Upper lobe of right lung (tissue), 1 donor: ENCODE measurements at places on chromosomes 16 and 17. TPM values are rescaled to one million over a fixed set of nuclear protein-coding genes. Genes with fewer than 3 reads are reported as not detected.

DNA sequence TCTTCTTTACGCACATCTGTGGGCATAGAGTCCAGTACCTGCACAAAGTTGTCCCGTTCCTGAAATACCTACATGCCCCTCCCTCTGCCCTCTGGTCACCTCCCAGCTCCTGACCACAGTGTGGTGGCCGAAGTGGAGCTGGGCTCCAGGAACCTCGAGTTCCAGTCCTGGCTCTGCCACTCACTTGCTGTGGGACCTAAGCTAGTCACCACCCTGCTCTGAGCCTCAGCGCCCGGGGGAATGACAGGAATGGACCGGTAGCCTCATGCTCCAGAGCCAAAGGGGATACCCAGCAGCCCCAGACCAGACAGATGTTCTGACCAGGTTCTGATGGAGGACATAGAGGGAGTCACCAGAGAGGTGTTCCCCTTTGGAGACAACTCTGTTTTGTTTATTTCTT lies 26.7 kb upstream of the ITGA3 start:
- H3K4me3 ChIP-seq = no peak overlapping the region
- H3K36me3 ChIP-seq = no peaks in the 10 kb centered on the region
- no peaks in the 10 kb centered on the region for H3K27me3 ChIP-seq
- no peak for DNase-seq
- H3K4me1 ChIP-seq = peaks cover 19% of the 10 kb centered on the region

DNA sequence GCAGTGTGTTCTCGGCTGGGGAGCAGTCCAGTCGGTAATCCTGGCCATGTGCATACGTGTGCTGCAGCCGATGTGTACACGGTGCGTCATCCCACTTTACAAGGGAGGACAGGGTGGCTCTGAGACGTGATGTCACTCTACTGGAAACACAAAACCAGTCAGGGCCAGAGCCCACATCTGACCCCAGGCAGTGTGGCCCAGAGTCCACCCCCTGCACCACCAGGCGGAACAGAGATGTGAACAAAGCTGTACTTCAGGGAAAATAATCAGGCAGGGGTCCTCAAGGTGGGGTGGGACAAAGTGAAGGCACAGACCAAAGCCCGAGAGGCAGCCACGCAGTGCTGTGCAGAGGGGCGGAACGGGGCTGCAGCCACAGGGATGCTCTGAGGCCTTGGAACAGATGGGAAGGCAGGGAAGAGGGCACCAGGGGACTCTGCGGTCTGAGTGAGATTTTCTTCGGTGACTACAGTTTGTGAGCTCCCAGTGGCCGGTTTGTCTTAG lies 181.5 kb downstream of the ZNF423 start:
- no peaks in the 10 kb centered on the region for H3K4me1 ChIP-seq
- H3K27me3 ChIP-seq = no peaks in the 10 kb centered on the region
- H3K36me3 ChIP-seq = no peaks in the 10 kb centered on the region
- DNase-seq = no peak

GRCh38 chr16:19505600-19506303 lies 16.1 kb downstream of the GDE1 start:
- no peaks in the 10 kb centered on the region for H3K27me3 ChIP-seq
- no peak overlapping the region for H3K27ac ChIP-seq
- DNase-seq = no peak
- no peaks in the 10 kb centered on the region for H3K4me1 ChIP-seq
- H3K36me3 ChIP-seq = peaks cover 99% of the 10 kb centered on the region
- H3K4me3 ChIP-seq = no peak overlapping the region

- no peak overlapping the region for H3K4me3 ChIP-seq
- H3K36me3 ChIP-seq = no peaks in the 10 kb centered on the region
- H3K27ac ChIP-seq = no peak overlapping the region
- no peak for DNase-seq
Observed at GRCh38 chr17:9979463-9979995, 74.5 kb upstream of the RCVRN start.

PLK1 gene
- 1.8 TPM for total RNA-seq

DNA sequence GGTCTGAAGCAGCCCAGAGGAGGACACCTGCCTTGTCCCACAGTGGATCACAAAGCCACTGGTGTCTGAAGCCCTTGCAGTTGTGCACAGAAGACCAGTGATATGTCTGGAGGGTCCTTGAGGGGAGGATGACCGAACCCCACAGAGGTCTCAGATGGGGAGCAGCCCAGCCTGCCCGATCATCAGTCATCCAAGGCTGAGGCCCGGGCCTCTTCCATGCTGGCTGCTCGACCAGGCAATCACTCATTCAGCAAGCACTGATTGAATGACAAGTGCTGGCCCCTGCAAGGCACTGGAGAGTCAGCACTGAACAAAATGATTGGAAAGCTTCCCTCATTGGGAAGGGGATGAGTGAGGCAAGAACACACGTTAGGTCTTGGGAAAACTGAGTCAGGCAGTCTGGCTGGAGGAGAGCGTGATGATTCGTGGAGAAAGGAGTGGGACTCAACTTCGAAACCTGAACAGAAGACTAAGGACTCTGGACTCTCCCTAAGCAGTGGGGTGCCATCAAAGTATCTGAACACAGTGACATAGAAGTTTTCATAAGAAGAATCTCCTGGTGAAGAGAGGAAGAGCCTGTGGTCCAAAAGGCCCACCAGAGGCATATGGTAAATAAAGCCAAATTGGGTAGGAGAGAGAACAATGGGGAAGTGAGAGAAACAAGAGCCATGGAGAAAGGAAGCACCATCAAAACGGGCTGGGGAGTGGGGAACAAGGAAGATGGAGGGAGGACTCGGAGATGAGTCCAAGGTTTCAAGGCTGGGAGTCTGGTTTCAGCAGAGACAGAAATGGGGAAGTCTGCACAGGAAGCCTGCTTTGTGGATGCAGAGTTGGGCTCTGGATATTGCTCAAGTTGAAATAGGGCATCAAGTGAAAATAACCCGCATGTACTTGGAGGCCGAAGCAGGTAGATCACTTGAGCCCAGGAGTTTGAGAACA lies 10.2 kb downstream of the PIK3R5 start:
- H3K4me1 ChIP-seq = peaks cover 21% of the 10 kb centered on the region
- H3K27me3 ChIP-seq = no peaks in the 10 kb centered on the region
- H3K4me3 ChIP-seq = no peak overlapping the region
- DNase-seq = no peak
- H3K36me3 ChIP-seq = no peaks in the 10 kb centered on the region
- no peak overlapping the region for H3K27ac ChIP-seq

GRCh38 chr17:48068491-48068961 lies 20.4 kb downstream of the NFE2L1 start:
- H3K4me1 ChIP-seq = no peaks in the 10 kb centered on the region
- peaks cover 80% of the 10 kb centered on the region for H3K36me3 ChIP-seq
- no peak for DNase-seq

GRCh38 chr16:14388243-14388642 lies 241.8 kb downstream of the PARN start:
- H3K4me3 ChIP-seq = no peak overlapping the region
- DNase-seq = no peak
- no peaks in the 10 kb centered on the region for H3K4me1 ChIP-seq
- no peak overlapping the region for H3K27ac ChIP-seq

NOS2 gene
- total RNA-seq = 0.55 TPM

ABCC12 gene
- not detected for total RNA-seq

DNA sequence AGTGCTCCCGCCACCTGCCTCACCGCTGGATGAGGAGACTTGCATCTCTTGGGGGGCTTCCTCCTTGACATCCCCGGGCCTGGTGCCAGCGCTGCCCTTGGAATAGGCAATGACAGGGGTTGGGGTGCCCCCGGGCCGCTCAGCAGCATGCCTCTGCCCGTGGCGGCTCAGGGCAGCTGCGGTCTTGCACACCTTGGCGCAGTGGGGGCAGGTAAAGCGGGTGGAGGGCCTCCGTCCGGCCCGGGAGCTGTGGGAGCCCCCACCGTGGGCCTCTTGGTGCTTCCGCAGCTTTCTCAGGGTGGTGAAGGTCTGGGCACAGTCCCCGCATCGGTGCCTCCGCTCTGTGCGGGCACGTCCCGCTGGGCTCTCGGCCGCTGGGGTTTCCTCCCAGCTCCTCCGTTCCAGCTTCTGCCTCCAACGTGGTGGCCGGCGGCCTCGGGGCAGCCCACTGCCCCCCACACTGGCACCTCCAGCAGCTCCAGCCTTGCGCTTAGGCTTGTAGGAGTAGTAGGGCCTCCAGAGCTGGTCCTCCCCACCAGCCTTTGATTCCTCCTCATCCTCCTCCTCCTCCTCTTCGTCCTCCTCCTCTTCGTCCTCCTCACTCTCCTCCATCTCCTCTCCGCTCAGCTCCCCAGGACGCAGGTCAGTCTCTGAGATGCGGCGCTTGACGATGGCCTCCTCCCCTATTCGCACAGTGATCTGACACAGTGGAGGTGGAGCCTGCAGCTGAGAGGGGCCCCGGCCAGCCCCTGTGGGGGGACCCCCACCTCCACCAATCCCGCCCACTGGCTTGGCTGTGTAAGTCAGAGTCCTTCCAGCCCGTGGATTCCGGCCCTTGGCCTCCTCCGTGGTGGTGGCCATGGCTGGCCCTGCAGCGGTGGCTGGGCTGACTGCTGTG lies 16.7 kb downstream of the ZBTB4 start:
- H3K27ac ChIP-seq = no peak overlapping the region
- peaks cover 4% of the 10 kb centered on the region for H3K4me1 ChIP-seq

- no peak overlapping the region for H3K4me3 ChIP-seq
- no peak overlapping the region for H3K27ac ChIP-seq
- peaks cover 31% of the 10 kb centered on the region for H3K4me1 ChIP-seq
- H3K27me3 ChIP-seq = no peaks in the 10 kb centered on the region
- no peak for DNase-seq
Observed at GRCh38 chr17:77493238-77493820, 352.6 kb downstream of the SEC14L1 start.

DNA sequence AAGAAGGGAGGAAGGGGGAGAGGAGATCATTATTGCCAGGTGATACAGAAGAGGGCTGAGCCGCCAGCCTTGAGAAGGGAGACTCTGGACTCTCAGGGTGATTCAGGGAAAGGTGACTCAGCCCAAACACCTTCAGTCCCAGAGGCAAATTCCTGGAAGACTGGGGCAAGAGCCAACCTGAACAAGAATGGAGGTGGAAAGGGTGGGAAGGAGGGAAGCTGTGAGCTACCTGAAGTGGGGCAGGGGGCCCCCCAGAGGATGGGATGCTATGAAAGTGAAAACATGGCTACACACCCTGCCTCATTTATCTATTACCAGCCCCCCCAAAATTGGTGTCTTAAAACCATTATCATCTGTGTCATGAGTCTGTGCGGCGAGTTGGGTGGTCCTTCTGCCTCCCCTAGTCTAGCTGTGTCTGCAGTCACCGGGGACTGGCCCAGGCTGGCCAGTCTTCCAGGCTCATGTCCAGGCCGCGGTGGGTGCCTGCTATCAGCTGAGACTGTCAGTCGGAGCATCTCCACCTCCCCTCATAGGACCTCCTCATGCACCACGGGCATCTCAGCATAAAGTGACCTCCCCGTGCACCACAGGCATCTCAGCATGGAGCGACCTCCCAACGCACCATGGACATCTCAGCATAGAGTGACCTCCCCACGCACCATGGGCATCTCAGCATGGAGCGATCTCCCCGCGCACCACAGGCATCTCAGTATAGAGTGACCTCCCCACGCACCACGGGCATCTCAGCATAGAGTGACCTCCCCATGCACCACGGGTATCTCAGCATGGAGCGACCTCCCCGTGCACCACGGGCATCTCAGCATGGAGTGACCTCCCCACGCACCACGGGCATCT lies 3.2 kb upstream of the SLC47A2 start:
- no peaks in the 10 kb centered on the region for H3K36me3 ChIP-seq
- H3K27ac ChIP-seq = no peak overlapping the region
- H3K4me1 ChIP-seq = peaks cover 12% of the 10 kb centered on the region
- no peak overlapping the region for H3K4me3 ChIP-seq
- H3K27me3 ChIP-seq = no peaks in the 10 kb centered on the region
- DNase-seq = peak; percentile 47

GRCh38 chr16:4373356-4373908 lies 1.8 kb downstream of the VASN start:
- no peaks in the 10 kb centered on the region for H3K36me3 ChIP-seq
- no peak for DNase-seq
- H3K27ac ChIP-seq = peak overlapping the region; percentile 82
- peak overlapping the region; percentile 75 for H3K4me3 ChIP-seq
- H3K4me1 ChIP-seq = peaks cover 86% of the 10 kb centered on the region

GRCh38 chr16:24721830-24722238 lies 7.6 kb upstream of the TNRC6A start:
- H3K27ac ChIP-seq = no peak overlapping the region
- no peak overlapping the region for H3K4me3 ChIP-seq
- no peak for DNase-seq
- H3K4me1 ChIP-seq = no peaks in the 10 kb centered on the region
- no peaks in the 10 kb centered on the region for H3K36me3 ChIP-seq
